ENCODE measurements at places on chromosomes 6 and 20. TPM values are rescaled to one million over a fixed set of nuclear protein-coding genes. Genes with fewer than 3 reads are reported as not detected.

Gene NQO2
- 20.5 TPM for total RNA-seq

Gene SLC2A10
- total RNA-seq, result 30.2 TPM

Gene RAB32
- 230 TPM for total RNA-seq

Gene PLCB1
- 1.1 TPM for total RNA-seq

- DNase-seq, result no peak
These were observed 9.2 kb downstream of the TUBB2A start for GRCh38 chr6:3147914-3148757.

- DNase-seq, result no peak
These were observed 31.2 kb downstream of the NUS1 start for GRCh38 chr6:117706504-117706903.

DNA sequence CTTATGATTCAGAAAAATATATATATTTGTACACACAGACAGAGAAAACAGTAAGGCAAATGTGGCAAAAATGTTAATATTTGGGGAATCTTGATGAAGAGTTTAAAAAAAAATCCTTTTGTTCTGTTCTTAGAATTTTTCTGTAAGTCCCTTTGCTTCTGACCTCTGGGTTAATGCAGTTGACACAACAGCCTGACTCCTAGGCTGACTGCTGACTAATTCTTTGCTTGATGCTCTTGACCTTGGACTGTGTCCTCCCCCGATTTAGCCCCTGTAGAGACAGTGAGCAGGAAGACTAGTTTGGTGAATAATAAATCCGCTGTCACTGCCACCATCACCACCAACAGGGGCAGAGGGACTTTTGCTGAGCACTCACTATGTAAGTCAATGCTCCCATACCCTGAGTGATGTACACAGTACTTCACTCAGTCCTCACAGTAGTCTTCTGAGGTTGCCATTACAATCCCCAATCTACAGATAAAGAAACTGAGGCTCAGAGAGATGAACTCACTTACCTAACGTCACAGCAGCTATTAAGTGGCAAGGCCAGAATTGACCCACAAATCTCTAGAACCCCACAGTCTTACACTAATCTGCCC lies 71.7 kb downstream of the SNX5 start:
- no peak for DNase-seq

GRCh38 chr6:30006170-30007131 lies 54.6 kb upstream of the POLR1H start:
- no peak for DNase-seq

- no peak for DNase-seq
These were observed 20.0 kb downstream of the CCN2 start for GRCh38 chr6:131931063-131931750.

- peak; percentile 47 for DNase-seq
These were observed 127.5 kb downstream of the RIN2 start for GRCh38 chr20:19885594-19885938.

GRCh38 chr6:52195886-52196285 lies 9.7 kb downstream of the IL17A start:
- DNase-seq, result no peak

DNA sequence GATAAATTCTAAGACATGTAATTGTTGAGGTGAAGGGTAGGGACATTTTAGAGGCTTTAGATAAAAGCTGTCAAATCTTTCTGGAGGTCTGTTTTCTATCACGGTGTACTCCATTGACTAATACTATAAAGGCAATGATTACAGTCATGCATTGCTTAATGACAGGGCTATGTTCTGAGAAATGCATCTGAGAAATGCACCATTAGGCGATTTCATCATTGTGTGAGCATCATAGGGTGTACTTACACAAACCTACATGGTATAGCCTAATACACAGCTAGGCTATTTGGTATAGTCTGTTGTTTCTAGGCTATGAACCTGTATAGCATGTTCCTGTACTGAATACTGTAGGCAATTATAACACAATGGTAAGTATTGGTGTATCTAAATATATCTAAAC lies 71.3 kb upstream of the FYN start:
- DNase-seq, result no peak
